ENCODE measurements at places on chromosomes 13 and 19.

GRCh38 chr19:17686023-17686521, 2.1 kb downstream of the UNC13A start:
- DNase-seq: no peak

- no peak for DNase-seq
Observed at GRCh38 chr13:103033999-103034398, 32.2 kb downstream of the SLC10A2 start.

DNA sequence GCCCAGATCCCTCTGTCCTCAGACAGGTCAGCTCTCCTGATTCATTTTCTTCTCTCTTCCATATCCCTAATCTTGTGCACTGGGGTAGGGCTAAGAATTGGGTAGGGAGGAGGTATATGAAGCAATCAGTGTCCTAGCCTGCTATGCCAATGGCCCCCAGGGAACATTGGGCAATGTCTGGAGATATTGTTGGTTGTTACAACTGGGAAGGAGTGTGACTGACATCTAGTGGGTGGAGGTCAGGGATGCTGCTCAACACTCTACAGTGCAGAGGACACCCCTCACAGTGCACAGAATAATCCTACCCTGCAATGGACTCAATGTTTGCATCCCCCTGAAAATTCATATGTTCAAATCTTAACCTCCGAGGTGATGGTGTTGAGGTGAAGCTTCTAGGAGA, 57.5 kb downstream of the CPAMD8 start:
- DNase-seq: no peak

DNA sequence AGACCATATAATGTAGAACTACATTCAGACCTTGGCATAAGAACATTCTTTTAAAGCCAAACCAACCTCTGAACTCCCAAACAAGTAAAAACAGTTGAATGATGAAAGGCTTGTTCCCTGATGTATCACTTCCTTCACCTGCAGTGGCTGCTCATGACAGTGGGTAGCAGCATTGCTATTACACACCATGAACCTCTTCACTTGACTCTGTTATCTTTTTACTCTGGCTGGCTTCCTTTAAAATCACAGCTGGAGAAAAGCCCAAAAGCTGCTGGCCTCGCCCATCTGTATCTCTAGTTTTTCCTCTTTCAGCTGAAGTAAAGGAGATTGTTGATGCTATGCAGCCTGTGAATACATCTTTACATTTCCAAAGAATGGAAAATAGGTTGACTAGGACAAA, 22.6 kb downstream of the THSD1 start:
- DNase-seq: no peak

DNA sequence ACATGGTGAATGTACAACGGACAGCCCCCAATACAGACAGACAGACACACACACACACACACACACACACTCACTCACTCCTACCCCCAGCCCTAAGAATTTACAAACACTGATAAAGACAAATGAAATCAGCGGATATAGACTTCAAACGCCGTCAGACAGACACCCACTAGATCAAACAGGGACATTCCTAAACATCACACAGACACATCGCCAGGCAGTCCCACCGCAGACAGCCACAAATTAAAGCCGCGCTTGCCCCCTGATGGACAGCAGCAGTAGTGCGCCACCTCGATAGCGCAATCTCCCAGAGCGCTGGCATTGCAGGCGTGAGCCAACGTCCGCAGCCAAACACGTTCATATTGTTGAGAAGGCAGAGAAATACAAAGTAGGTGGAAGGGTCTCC, 24.7 kb upstream of the ADGRE1 start:
- peak; percentile 43 for DNase-seq

DNA sequence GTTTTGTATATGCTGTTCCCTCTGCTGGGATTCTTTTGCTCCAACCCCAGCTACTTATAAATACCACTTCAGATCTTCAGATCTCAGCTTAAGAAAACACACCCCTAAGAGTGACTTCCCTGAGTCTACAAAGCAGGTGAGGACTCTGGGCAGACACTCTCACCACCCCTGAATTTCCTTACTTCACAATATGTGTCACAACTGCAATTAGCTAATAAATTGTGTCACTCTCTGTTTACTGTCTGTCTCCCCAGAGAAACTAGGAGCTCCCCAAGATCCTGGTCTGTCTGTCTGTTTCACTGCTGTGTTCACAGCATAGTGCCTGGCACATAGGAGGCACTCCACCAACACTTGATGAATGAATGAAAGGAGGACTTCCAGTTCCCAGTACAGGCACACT, 14.4 kb downstream of the CEBPA start:
- DNase-seq: no peak

DNA sequence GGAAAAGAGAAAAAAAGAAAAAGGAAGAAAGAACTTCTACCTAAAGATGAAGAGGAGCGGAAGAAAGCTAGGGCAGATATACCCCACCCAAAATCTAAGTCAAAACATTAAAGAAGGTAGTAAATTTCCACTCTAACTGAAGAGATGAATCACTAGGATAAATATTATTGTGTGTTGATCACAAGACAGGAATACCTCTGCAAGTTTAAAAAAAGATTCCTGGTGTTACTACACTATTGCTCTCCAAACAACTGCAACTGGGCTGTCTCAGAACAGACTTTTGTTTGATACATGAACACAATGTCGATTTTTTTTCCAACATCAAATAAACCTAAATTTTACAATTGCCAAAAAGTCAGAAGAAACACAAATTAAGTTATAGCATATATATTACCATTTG, 6.8 kb downstream of the HSPH1 start:
- DNase-seq: no peak

DNA sequence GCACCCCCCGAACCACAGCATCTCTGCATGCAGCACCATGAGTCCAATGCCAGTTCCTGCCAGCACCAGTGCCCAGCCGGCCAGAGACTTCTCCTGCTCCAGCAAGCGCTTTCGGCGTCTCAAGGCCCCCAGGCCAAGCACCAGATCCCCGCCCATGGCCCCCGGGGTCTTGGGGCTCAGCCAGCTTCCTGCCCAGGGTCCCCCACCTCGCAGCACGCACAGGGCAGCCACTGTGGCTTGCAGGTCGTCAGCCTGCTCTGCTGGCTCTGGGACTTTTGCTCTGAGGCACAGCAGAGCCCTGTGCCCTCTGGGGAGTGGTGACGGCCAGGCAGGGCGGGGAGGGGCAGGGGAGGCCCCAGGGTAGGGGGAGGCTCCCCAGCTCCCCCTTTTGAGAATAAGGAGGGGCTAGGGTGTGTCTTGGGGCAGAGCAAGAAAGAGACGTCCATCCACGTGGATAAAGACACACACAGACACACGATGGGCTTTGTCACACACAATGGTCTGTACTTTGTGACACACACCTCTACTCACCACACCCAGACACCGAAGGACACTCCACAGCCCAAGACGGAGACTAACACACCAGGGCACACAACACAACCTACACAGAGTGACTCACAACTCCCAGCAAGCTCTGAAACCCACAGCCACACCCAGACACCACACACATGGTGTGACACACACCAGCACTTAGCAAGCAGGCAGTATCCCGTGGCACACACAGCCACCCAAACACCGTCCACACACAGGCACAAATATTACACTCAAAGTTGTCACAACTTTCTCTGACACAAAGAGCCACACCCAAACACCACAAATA, at the start of gene KCNN4:
Gene KCNN4 (minus strand): TSS at position 268 of the 820 bp plus-strand sequence. CDS start 112 bp downstream, at position 156.
- DNase-seq: no peak

DNA sequence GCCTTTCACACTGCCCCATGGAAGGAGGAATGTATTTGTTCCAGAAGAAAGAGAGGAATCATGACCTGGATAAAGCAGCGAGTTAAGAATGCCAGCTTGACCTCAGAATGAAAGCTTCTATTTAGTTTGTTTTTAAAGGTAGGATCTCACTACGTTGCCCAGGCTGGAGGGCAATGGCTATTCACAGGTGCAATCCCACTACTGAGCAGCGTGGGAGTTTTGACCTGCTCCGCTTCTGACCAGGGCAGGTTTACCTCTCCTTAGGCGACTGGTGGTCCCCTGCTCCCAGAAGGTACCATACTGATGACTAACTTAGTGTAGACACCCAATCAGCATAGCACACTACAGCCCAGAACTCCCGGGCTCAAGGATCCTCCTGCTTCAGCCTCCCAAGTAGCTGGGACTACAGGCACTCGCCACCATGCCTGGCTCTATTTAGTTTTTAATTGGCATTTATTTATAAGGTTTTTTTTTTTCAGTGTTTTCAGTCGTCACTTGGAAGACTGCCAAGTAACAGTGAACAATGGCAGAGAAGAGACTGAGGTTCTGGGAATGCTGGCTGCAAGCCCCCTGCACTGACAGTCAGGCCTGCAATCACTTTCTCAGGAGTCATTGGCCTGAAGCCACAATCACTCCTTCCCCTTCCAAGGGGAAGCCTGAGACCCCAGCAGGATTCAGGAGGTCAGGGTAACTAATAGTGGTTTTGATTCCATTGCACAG, 73.1 kb downstream of the EPS15L1 start:
- no peak for DNase-seq

Data from non-pigmented ciliary epithelial cell (primary cell).